ENCODE measurements at places on chromosomes 2 and 18.

- DNase-seq, result no peak
Measured at GRCh38 chr2:4077017-4077416, 373.6 kb downstream of the DCDC2C start.

DNA sequence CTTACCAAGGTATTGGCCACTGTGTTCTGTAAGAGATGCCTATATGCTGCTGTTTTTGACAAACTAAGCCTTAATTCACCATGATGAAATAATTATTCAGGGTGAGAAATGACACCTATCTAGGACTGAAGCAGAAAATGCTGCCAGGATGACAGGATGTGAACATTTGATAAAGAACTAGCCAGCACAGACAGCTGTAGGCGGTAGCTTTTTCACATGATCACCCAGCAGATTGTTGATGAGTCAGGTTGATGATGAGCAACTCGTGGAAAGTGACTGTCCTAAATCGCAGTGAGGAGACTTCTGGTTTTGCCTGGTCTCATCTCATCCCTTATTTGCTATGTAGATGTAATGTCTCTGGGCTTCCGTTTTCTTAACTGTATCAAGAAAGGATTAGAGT lies 144.1 kb downstream of the PRPF40A start:
- DNase-seq, result peak; percentile 89

- DNase-seq, result no peak
Measured at GRCh38 chr2:52629531-52629930, 1138.1 kb upstream of the CHAC2 start.

- no peak for DNase-seq
Measured at GRCh38 chr18:75010689-75011088, 198.2 kb downstream of the PTGR3 start.

GRCh38 chr2:232190796-232191195 lies 187.8 kb upstream of the ALPP start:
- DNase-seq, result no peak

DNA sequence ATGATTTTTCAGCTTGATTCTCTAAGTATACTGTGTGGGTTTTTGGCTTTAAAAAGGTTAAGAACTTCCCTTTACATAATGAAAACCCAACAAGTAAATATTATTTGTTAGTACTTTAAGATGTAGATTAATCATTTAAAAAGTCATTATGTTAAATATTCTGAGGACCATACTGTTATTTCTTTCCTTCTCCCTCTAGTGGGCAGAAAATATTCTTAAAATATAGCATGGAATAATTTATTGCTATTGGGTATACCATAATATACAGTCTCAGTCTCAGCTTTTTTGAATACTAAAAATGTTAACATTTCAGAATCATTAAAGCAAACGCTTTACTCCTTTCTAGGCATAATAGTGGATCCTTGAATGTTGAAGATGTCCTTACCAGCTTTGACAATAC lies 28.1 kb downstream of the CAMKMT start:
- DNase-seq, result peak; percentile 28

GRCh38 chr2:222653280-222653679 lies 2.6 kb downstream of the FARSB start:
- DNase-seq, result no peak

DNA sequence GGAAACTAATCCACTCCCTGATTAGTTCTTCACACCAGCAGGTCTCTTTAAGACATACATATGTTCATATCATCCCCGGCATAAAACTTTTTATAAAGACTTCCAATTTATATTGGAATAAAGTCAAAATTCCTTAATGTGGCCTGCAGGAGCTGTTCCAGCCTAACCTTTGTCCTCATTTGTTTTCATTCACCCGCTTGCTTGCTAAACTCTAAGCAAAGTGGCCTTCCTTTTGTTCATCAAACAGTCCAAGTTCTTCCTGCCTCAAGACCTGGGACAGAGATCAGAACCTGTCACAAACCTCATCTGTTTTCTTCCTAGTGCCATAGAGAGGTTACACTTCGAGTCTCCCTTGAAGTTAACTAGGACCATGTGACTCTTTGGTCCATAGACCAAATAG lies 339.4 kb upstream of the ID2 start:
- DNase-seq, result no peak

DNA sequence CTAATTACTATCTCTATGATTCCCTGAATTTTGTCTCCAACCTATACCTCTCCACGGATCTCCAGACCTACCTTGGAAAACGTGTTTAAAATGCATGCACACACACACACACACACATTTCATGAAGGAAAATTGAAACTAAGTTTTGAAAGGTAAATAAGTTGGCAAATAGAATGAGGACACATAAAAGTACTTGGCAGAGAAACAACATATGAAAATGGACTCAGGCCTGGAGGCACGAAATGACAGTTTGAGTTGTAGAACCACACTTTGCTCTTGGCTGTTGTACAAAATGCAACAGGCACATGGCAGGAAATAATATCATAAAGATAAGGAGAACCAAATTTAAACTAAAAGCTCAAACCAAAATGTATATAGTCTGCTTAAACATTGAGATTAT lies 868.1 kb upstream of the CNTNAP5 start:
- no peak for DNase-seq

GRCh38 chr2:226429476-226429875 lies 370.1 kb downstream of the IRS1 start:
- DNase-seq, result no peak

- no peak for DNase-seq
Measured at GRCh38 chr2:221791844-221792243, 219.7 kb upstream of the EPHA4 start.

DNA sequence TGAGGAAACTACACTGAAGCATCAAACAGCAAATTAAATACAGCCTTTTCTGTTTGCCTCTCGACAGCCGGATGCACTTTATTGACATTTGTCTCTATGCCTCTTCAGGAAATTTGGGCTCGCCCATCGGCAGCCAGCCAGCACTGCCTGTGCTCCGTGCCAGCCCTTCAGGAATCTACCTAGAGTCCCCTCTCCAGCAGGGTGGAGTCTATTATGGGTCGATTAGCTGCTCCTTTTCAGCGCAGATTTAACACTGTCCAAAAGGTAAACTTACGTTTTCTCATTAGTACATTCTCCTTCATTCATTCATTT lies 91.5 kb downstream of the MYCN start:
- no peak for DNase-seq

DNA sequence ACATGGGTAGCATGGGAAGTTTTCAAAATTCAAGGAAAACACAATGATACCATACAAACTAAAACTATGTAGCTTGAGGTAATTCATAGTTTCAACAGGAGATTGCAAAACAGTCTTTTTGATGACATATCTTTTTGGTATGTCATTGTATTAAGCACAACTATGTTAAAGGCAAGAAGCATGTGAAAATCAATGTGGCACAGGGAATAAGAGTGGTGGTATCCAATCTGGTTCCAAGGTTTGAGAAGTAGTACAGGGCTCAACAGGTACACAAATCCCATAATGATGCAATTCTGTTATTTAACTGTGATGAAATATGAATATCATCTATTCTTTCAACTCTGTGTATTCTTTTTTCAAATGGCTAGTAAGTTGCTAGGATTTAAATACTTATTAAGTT lies 16.4 kb upstream of the DLX2 start:
- no peak for DNase-seq

- DNase-seq, result no peak
Measured at GRCh38 chr2:18474700-18475099, 85.8 kb downstream of the RDH14 start.

- no peak for DNase-seq
Measured at GRCh38 chr18:58970943-58971790, 106.5 kb downstream of the ZNF532 start.

- DNase-seq, result peak; percentile 71
Measured at GRCh38 chr2:57733956-57734355, 312.6 kb upstream of the VRK2 start.

DNA sequence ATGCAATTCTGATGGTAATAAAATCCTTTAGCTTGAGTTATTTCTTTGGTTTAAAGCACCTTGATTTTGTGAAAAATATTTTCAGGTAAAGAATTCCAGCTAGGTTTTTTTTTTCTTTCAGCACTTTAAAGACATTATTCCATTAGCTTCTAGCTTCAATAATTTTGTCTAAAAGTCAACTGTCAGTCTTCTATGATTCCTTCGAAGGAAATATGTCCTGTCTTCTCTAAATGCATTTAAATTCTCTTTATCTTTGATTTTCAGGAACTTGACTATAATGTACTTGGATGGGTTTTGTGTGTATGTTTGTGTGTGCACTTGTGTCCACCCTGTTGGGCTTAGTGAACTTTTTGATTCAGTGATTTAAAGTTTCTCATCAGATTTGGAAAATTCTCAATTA lies 4.7 kb downstream of the LONRF2 start:
- DNase-seq, result peak; percentile 5

GRCh38 chr2:53460347-53460746 lies 307.3 kb upstream of the CHAC2 start:
- DNase-seq, result no peak

DNA sequence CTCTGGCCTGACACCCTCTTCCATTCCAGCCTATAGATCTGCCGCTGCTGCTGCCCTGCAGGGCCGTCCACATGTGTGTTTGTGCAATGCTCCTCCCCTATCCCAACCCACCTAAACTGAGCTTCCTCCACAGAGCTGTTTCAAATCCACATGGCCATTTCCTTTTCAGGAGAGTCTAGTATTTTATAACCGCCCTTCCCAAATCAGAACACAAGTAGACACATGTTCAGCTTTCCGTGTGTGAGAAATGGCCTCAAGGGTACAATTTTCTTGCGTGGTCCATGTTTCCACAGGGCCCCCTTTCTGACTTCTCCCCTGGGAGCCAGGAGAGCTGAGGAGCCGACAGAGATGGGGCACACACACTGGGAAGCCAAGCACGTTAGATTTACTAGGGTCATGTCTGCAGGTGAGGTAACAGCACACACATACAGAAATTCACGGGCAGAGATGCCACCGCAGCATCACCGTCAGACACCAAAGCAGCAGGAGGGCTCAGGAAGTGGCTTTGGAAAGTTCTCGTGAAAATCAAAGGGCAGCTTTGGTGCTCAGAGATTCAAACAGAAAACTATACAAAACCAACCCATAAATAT lies 102.9 kb upstream of the TGFA start:
- DNase-seq, result no peak

GRCh38 chr2:200168641-200169555 lies 137.6 kb upstream of the SPATS2L start:
- DNase-seq, result no peak

DNA sequence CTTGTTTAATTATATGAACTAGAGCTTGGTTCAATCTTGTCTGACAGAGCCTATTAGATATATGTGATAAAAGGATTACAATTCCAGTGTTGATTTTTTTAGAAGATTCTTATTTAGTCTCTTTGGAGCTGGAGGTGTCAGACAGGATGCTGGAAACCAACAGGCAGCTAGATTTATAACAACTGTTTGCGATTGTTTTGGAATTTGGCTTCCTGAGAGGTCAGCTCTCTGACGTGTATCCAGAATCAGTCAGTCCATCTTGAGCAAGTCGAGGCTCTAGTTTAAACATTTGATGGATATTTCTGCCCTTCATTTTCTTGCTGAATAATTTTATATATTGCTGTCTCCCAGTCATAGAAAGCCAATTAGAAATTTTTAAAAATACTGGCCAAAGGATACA lies 1062.9 kb downstream of the DPP10 start:
- no peak for DNase-seq

- DNase-seq, result no peak
Measured at GRCh38 chr2:46232860-46233259, 64.3 kb upstream of the EPAS1 start.

DNA sequence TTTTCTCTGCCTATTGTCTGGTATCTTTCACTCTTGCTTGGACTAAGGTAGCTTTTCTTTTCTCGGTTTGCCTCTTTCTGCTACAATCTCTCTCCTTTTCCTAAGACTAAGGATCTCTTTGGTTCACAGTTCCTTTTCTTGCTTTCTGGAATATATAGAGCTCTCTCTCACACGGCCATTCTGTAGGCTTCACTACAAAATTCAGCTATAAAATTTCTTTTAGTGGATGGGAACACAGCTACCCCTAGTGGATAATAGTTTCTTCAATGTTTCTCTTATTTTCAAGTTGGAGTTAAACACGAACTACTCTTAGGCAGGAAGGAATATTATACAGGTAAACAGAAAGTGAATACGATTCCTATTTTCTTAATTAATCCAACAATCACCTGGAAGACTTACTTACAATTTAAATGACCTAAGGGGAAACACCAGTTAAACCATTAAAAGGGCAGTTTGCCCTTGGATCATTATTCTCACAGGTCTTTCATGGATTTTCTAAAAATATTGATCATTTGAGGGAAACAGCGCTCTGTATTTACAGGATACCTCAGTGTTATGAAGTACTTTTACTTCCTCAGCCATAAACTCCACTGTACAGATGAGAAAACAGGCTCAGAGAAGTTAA lies 140.5 kb downstream of the LRP2 start:
- peak; percentile 83 for DNase-seq

- no peak for DNase-seq
Measured at GRCh38 chr18:46134920-46135675, 30.9 kb downstream of the HAUS1 start.

- DNase-seq, result no peak
Measured at GRCh38 chr2:211390536-211391188, 834.3 kb downstream of the CPS1 start.

DNA sequence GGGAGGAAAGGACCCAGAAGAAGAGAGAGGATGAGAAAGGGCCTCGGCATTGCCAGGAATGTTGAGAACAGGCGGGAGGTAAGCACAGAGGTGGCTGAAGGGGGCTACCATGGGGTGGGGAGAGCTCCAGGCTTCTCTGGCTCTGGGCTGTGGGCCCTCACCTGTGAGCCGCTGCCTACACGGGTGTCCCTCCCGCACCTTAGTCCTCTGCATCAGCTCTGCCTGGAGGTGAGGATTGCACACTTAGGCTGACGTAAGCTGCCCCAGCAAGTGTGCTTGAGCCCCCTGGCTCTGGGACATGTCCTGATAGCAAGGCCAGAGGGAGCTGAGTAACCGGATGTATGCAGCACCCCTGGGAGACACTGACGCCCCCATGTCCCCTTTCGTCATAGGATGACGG lies 33.9 kb downstream of the TMEM18 start:
- no peak for DNase-seq

DNA sequence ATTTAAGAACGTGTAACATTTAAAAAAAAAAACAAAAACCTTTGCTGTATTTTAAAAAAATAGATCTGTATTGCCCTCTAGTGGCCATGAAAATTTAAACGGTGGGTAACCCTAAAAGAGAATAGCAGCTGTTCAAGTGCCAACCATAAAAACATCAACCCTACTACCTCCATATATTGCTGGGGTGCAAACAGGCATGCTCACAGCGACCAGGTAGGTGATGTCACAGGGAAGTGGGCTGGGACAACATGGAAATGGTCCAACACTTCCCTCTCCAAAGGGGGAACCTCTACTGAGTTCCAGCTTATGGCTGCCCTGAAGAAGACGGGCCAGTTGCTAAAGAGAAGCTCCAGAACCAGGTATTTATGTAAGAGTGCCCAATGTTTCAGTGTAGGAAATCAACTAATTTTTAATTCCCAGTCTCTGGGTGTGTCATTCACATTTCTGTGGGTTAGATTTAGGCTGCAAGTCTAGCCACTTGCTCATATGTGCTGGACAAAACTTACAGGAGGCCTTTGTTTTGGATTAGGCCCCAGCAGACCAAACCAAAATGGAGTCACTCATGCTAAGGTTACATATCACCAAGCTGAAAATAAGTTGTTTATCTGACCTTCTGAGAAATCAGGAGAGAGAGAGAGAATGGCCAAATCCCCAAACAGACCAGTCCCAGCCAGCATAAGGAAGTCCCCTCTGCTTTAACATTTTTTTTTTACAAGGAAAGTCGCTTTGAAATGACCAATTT lies 54.5 kb downstream of the SKA1 start:
- peak; percentile 72 for DNase-seq

- no peak for DNase-seq
Measured at GRCh38 chr2:122244598-122245229, 489.3 kb downstream of the TSN start.
